Stimulated activated CD8-positive, alpha-beta memory T cell treated with anti-CD3 and anti-CD28 coated beads, Interleukin-7, amount 100 ng/mL, for 4 hours (primary cell): ENCODE measurements at places on chromosomes 11 and 22.

- no peak for DNase-seq
These were observed 50.4 kb downstream of the TCP11L1 start for GRCh38 chr11:33089776-33090175.

DNA sequence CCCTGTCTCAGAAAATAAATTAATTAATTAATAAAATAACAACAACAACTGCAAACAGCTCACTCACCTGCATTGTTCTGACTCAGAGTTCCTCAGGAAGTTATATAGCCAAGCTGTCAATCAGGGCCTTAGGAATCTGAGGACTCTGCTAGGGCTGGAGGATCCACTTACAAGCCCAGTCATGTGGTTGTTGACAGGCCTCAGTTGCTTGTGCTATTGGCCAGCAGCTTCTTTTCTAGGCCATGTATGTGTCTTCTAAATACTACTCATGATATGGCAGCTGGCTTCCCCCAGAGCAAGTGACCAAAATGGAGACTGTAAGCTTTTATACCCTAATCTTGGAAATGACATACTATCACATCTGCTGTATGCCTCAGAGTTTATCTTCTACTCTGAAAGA lies 20.8 kb upstream of the ATP5MG start:
- DNase-seq, result no peak

- peak; percentile 83 for DNase-seq
These were observed 20.2 kb upstream of the IPO7 start for GRCh38 chr11:9363954-9364912.

DNA sequence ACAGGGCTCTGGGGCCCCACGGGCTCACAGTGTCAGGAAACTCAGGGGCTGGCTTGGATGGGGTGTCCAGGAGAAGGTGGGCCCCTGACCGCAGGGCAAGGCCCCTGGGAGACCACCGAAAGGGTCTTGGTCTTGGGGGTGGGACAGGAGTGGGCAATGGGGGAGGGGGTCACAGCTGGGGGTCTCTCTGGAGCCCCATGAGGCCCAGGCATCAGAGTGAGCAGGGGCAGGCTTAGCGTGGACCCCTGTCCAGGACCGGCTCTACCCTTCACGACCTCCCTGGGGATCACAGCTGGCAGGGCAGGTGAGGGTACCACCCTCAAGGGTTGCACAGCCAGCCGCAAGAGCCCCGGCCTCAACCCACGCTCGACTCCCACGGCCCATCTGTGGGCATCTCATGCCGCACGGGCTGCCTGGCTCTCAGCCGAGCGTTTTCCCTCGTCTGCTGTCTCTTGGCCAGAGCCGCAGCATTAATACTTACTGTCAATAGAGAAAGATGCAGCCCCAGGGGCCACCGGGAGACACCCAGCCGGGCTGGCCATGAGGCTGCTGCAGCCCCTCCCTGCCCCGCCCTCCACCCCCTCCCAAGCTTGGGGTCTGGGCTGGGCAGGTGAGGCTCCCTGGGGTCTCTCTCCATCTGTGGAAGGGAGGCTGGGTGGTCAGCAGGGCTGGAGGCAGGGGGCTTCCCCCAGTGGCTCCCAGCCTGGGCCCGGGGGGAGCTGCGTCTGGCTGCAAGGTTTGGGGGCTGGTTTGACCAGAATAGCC lies 662 bp downstream of the MUC5B start:
- DNase-seq, result no peak

DNA sequence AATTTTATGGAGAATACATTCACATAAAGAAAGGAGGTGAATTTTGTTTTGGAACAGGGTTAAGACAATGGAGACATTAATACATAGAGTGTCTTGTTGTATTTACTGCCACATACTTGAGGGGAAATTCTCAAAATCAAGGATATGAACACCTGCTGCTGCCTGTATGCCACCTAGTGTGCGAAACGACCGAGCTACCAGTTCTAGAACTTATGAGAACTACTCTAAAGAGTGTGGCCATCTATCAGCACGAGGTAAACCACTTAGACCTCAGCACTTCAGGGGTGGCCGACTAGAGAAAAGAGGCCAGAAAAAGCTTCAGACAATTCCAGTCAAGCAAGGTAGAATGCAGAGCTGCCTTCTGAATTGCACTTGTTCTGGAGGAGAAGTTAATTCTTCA lies 1.5 kb upstream of the AGBL2 start:
- no peak for DNase-seq

DNA sequence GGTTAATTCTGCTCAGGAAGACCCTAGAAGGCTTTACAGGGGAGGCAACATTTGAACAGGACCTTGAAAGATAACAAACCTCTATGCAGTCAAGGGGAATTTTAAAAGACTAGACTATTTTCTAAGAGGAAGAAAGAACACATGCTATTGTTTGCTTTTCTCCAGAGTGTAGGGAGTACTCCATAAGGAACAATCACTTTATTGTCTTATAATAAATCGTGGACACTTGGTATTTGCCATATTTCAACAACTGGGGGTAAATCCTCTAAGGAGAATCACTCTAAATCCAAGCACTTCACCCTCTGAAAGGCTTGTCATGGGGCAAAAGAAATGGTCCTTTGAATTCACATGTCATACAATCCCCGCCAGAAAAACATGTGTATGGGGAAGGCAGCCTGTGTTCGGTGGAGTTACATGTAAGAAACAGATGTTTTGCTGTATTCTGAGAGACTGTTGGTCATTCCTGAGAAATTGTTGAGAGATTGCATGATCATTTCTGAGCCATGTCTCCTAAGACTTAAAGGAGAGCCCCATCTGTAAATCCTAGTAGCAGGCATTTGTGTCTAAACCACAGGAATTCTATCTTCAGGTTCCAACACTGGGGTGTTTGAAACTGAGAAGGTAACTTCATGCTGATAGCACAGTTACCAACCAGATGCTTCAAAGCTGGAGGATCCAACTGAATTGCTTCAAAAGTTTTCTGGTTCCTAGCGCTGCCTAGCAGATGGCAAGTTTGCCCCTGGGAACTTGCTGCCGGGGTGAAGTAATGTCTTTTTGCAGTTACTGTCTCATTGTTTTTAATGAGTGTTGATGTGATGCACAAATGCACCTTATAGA lies 66.8 kb downstream of the FZD4 start:
- no peak for DNase-seq

DNA sequence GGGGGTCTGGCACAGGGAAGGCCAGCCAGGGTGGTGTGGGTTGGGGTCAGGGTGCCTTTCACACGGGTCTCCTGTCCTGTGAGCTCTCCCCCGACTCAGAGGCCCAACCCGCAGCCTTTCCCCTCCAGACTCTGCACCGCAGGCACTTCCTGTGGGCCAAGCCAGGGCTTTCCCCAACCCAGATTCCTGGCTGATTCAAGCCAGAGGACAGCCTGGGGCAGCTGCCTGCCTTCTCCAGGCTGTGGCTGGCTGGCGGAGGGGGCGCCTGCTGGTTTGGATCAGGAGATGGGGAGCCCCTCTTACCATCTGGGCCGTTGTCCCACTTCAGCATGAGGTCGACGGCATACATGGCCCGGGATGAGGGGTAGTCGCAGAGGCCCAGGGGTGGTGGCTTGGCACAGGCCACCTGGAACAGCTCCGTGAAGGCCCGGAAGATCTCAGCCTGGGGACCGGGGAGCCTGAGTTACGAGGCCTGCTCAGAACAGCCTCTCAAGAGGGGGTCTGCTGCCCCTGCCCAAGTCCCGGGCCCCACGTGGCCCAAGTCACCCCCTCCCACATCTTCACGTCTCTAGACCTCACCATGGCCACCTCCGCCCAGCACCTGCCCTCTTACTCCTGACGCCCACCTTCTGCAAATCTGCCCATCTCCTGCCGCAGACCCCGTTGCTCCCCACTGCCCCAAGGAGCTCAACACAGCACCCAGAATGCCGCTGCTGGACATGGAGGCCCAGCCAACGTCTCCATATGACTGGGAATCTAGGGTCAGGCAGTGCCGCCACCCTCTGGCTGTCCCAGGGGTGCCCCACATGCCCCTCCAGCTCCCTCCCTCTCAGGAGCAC lies 17.3 kb downstream of the TSPO start:
- no peak for DNase-seq

- DNase-seq, result no peak
These were observed 27.5 kb upstream of the CRYBB3 start for GRCh38 chr22:25172153-25172552.

- DNase-seq, result no peak
These were observed 4.2 kb downstream of the HEPN1 start for GRCh38 chr11:124923296-124923695.

GRCh38 chr22:21677606-21678443 lies 12.0 kb downstream of the PPIL2 start:
- no peak for DNase-seq

GRCh38 chr11:23010790-23011335 lies 150.6 kb upstream of the CCDC179 start:
- no peak for DNase-seq

GRCh38 chr22:38657045-38657909 lies 839 bp downstream of the CBY1 start:
- DNase-seq, result peak; percentile 13

DNA sequence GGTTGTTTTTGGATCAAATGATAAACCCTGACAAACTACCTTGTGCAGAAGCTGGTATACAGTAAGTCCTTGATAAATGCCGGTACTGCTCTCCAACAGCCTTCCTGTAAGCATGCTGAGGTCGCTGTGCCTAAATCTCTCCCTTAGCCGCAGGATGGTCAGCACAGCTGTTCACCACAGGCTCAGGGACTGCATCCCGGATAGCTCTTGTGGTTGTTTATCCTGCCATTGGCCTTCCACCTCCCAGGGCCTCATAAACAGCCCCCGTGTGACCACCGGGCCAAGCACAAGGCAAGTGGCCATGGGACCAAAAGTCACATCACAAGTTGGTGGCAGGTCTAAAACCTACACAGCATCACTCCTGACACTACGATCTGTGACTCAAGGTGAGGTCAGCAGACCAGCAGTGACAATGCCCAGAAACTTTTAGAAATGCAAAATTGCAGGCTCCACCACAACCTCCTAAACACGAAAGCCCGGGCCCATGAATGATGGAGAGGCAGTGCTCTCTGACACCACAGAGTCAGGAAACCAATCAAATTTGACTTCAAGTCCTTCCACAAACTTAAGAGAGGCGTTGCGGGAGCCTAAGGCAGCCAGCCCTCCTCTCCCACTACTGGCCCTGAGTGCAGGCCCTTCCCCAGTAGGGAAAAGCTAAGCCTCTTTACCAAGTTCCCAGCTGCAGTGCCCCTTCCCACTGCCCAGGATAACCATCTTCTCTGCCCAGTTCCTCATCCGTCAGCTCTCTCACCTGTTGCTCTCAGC lies 3.9 kb downstream of the SPATA19 start:
- no peak for DNase-seq

DNA sequence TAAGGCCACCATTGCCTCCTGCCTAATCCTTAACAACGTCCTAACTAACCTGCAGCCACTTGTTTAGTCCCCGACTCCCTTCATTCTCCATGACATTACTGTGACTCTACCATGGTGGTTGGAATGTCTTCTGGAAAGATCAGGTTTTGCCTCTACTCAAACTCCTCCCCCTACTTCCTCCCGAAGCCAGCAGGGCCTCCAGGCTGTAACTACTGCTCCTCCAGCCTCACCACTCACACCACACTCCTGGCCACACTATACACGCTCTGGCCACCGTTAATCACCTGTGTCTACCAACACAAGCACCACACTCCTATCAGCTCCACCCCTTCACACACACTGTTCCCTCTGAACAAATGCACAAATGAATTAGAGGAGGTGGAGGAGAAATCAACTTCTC lies 69.2 kb downstream of the PACSIN2 start:
- no peak for DNase-seq

- DNase-seq, result no peak
These were observed 594.1 kb downstream of the TBC1D22A start for GRCh38 chr22:47356511-47357011.

DNA sequence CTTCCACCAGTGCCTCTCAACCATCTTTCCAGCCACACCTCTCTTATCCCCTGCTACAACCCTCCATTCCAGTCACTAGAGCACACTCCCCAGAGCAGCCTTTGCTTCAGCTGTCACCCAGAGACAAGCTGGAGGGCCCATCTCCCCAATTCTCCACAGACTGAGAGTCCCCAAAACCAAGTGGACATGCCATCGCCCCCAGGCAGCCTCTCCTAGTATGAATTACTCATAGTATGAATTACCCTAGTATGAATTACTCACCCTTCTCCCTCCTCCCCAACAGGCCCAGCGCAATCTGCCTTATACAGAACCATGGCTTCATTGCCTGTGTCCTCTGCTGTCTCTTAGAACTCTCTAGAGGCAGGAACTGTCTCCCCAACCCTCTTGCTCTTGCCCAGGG lies 24.8 kb downstream of the MYH9 start:
- DNase-seq, result no peak

GRCh38 chr22:37316875-37317371 lies 34.6 kb downstream of the CYTH4 start:
- peak; percentile 54 for DNase-seq

DNA sequence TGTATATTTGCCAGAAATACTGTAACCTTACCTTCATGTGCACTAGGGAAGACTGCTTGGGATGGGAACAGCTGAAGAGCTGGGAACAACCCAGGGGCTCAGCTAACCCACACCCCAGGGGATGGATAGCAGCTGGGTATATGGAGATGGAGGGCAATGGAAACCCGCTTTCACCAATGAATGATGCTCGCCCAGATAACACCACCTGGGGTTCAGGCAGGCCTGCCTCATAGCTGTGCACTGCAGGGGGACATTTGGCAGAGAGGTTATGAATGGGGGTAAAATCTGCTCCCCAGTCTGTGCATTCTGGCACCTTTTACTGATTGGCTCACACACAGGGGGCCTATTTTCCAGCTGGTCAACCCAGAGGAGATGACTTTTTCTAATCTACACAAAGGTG lies 170.7 kb downstream of the CHST1 start:
- DNase-seq, result no peak

DNA sequence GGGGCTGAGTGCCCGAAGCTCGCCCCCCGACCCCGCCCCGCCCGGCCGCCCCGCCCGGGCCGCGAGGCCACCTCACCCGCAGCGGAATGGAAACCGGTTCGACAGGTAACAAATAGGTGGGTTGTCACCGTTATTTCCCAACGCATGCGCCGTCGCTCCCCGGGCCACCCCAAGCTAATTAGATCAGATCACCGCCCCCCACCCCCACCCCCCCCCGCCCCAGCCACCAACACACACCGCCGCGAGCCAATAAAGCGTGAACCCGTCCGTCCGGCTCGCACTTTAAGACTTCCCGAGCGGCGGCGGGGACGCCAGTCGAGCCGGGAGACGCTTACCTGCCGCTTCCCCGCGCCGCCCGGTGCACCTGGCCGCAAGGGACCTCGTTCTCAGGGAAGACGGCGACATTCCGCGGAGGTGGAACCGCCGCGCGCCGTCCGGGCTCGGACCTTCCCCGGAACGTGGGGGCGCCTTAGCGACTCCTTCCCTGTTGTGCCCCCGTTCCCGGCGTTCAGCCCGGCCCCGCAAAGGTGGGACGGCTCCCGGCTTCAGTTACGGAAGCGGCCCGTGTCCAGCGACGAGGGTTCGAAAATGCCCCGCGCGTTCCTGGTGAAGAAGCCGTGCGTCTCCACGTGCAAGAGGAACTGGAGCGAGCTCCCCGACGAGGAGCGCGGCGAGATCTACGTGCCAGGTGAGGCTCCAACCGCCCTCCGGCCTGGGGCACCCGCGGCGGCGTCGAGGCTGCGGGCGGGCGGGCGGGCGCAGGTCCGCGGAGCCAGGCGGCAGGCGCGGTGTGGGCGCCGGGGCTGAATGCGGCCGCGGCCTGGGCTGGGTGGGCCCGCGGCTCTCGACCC lies at the start of gene OVOL1:
TSS of gene OVOL1 (plus strand) at position 278 of the 851 bp plus-strand sequence. CDS start at position 589, 311 bp downstream.
- DNase-seq, result no peak
